ENCODE measurements at places on chromosomes 13 and 19.
A peak's percentile ranks its signal among the peaks of the same experiment; 100 is the strongest.

- no peak for DNase-seq
These were observed 977 bp downstream of the EPHX3 start for GRCh38 chr19:15231271-15231670.

- no peak for DNase-seq
These were observed 803 bp downstream of the FLT3 start for GRCh38 chr13:28099396-28100149.

- DNase-seq = no peak
These were observed 27.2 kb upstream of the WDR18 start for GRCh38 chr19:956766-957440.

- DNase-seq = no peak
These were observed 11.9 kb downstream of the ANKRD24 start for GRCh38 chr19:4194353-4194752.

DNA sequence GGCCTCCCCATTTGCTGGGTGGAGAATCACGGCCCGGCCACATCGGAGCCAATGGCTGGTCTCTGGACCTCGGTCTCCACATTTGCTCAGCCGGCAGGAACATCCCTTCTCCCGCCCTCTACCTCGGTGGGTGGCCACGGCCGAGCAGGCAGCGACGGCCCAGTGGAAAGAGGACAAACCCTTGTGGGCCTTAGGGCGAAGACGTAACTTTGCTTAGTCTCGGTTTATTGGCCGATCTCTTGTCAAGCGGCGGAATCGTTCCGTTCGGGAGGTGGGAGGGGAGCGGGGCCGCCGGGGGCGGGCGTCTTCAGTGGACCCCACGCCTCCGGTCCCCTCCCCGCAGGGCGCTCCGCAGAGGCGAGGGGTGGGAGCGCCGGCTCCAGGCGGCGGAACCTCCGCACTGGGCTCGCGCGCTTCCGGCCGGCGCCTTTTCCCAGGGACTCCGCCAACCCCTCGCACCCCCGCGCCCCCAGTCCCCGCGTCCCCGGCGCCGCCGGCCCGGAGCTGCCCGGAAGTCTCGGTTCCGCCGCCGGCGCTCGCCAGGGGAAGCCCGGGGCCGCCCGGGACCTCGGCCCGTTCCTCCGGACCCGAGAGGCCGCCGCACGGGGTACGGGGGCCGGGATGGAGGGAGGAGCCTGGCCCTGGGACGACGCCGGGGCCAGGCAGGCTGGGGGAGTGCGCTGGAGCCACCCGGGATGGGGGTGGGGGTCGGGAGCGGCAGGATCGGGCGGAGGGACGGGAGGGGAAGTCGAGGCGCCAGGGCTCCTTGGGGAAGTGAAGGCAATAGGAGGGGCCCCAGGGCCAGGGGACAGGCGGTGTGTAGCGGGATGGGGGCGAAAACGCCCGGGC, at the start of gene ZNF580:
Gene ZNF580, plus strand, starts transcription at position 426 of the 849 bp plus-strand sequence. CDS start 1,507 bp downstream, outside the sequence.
- DNase-seq = peak; percentile 57

DNA sequence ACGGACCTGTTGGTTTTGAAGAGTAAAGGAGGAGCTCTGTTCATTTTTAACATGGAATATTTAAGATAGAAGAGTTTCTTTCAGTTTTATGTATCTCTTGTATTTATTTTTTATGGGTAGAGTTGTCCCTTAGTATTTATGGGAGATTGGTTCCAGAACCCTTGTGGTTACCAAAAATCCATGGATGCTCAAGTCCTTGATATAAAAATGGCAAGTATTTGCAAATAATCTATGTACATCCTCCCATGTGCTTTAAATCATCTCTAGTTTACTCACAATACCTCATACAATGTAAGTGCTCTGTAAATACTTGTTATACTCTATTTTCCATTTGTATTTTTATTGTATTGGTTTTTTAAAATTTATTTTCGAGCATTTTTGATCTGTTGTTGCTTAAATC, 63.1 kb downstream of the TM9SF2 start:
- DNase-seq = no peak

Measured in activated CD4-positive, alpha-beta T cell treated with anti-CD3 and anti-CD28 coated beads for 4 hours (primary cell).